NCI-H460 (cell line): ENCODE measurements at places on chromosomes 12 and 14. TPM values are rescaled to one million over a fixed set of nuclear protein-coding genes. Genes with fewer than 3 reads are reported as not detected.

GRCh38 chr14:67973436-67973835, 153.9 kb downstream of the RAD51B start:
- DNase-seq = no peak

GRCh38 chr14:88212691-88213090, 110.4 kb downstream of the KCNK10 start:
- DNase-seq = no peak

GRCh38 chr14:67722293-67722692, 20.6 kb downstream of the RDH12 start:
- DNase-seq = no peak

DNA sequence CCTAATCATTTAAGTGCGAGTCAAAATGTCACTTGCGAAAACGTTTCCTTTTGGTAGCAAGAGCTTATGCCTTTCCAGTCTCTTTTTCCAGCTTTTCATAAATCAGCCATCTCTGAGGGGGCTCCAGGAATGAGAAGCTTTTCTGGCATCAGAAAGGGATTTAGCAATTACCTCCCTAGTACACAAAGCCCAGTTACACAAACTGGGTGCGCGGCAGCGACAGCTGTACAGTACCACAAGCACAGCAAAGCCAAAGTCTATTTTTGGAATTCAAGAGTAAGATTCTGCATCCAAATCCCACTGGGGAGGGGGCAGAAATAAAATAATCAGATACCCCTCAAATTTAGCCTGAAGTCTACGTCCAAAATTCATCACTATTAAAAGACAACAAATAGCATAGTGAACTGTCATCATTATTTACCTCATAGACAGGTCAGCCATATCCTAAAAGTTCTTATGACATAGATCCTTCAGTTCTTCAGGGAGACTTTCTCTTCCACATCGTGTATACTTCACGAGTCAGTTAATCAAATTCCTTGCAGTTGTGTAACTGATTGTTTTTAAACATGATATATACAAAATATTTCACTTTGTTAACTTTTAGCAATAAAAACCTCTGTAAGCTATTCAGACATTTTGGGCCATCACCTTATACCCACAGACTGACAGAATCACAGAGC, 150.8 kb downstream of the TTC7B start:
- no peak for DNase-seq

- DNase-seq = no peak
These were observed 161.5 kb downstream of the NUAK1 start for GRCh38 chr12:105977236-105977635.

POTEM gene
- not detected in 2 replicates for total RNA-seq

ASCL1 gene
- not detected in 2 replicates for total RNA-seq

RNASE7 gene
- not detected in 2 replicates for total RNA-seq
